ENCODE measurements at places on chromosomes 3 and 15.

GRCh38 chr3:187042346-187042745, 97.0 kb downstream of the RPL39L start:
- H3K27ac ChIP-seq, result no peak overlapping the region
- no peak overlapping the region for H3K4me3 ChIP-seq
- no peak for DNase-seq
- H3K27me3 ChIP-seq, result no peaks in the 10 kb centered on the region

- no peaks in the 10 kb centered on the region for H3K27me3 ChIP-seq
- no peaks in the 10 kb centered on the region for H3K4me1 ChIP-seq
- DNase-seq, result no peak
- H3K4me3 ChIP-seq, result no peak overlapping the region
- H3K36me3 ChIP-seq, result no peaks in the 10 kb centered on the region
Observed at GRCh38 chr3:32117320-32117719, 10.9 kb downstream of the GPD1L start.

DNA sequence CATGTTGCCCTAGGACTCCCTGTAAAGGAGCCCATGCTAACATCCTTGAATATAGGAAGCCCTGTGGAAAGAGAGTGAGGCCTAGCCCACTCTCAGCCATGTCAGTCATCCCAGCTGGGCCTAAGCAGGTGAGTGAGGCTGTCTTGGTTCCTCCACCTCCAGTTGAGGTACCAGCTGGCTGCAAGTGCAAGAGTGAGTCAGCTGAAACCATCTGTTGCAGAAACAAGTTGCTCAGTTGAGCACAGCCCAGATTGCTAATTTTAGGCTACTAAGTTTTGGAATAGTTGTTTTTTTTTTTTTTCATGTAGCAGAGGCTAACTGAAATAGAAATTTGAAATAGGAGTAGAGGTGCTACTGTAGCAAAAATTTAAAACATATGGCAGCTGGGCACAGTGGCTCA, 43.7 kb upstream of the ADPGK start:
- no peak overlapping the region for H3K27ac ChIP-seq
- no peaks in the 10 kb centered on the region for H3K4me1 ChIP-seq
- H3K36me3 ChIP-seq, result no peaks in the 10 kb centered on the region

GRCh38 chr3:150985711-150986110, 13.2 kb upstream of the CLRN1 start:
- H3K36me3 ChIP-seq, result no peaks in the 10 kb centered on the region
- no peaks in the 10 kb centered on the region for H3K4me1 ChIP-seq
- DNase-seq, result no peak
- no peak overlapping the region for H3K27ac ChIP-seq

DNA sequence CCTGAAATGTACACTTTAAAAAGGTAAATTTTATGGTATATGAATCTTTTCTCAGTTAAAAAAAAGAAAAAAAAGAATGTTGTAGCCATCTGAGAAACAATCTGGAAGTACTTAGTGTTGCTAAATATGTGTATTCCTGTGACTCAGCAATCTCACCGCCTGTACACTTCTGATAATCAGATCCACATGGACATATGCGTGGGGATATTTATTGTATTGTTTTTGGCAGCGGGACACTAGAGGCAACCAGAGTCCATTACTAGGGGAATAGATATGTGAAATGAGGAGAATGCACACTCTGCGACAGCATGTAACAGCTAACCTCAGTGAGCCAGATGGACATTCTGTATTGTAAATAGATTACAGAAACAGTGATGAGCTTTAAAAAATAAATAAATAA, 65.4 kb downstream of the AQP9 start:
- peak overlapping the region; percentile 5 for H3K4me3 ChIP-seq
- peak overlapping the region; percentile 45 for H3K27ac ChIP-seq
- peak; percentile 98 for DNase-seq
- no peaks in the 10 kb centered on the region for H3K36me3 ChIP-seq
- peaks cover 48% of the 10 kb centered on the region for H3K4me1 ChIP-seq

- no peak overlapping the region for H3K4me3 ChIP-seq
- H3K4me1 ChIP-seq, result no peaks in the 10 kb centered on the region
- no peaks in the 10 kb centered on the region for H3K27me3 ChIP-seq
- no peak overlapping the region for H3K27ac ChIP-seq
Observed at GRCh38 chr3:94772402-94772801, 709.5 kb downstream of the NSUN3 start.
